ENCODE measurements at places on chromosomes 6 and 20.

- no peak for DNase-seq
These were observed 295.0 kb upstream of the PRDM1 start for GRCh38 chr6:105791179-105791578.

DNA sequence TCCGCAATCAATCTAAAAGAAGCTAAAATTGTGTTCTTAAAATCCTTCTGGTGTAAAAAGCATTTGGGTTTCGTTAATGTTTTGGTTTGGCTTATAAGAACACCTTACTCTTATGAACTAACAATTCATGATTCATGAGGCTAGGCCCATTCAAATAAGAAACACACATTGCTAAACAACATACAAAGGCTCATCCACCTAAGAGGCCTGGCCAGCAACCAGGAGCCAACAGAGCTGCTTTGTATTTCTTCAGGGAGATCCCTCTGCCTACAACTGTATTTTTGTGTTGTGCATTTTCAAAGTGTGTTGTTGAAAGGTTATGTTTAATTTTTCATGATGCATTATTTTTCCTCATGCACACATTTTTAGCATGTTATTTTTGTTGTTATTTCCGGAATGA lies 98.6 kb downstream of the PTPRK start:
- no peak for DNase-seq

GRCh38 chr6:113529196-113529595 lies 327.9 kb upstream of the MARCKS start:
- no peak for DNase-seq

- DNase-seq, result no peak
These were observed 1.7 kb upstream of the ADGRF5 start for GRCh38 chr6:46923476-46923875.

DNA sequence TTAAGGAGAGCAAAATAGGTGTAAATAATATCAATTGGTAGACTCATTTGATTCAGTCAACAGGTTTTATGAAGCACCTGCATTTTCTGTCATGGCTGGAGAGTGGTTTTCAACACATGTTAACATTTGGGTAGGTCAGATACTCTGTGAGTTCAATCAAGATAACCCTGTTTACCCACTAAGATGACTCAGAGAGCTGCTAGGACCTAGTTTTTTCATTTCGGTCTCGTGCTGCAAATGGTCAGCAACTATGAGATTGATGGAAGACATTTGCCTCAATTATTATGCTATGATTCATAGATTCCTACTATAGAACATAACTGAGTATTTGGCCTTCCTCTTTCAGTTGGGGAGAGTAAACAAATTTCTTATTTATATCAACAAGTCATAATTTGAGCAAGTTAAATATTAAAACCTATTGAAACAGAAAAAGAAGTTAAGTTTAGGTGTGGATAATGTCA lies 391.4 kb upstream of the CITED2 start:
- no peak for DNase-seq

GRCh38 chr20:64241061-64241460 lies 14.5 kb upstream of the PCMTD2 start:
- DNase-seq, result no peak

DNA sequence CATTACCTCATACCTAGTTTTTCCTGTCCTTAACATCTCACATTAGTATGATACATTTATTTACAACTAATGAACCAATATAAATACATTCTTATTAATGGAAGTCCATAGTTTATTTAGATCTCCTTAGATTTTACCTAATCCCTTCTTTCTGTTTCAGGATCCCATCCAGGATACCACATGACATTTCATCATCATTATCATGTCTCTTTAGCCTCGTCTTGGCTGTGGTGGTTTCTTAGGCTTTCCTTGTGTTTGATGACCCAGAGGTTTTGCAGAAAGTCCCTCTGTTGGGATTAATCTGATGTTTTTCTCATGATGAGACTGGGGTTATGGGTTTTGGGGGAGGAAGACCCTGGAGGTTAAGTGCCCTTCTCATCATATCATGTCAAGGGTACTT lies 89.3 kb upstream of the IYD start:
- no peak for DNase-seq

- no peak for DNase-seq
These were observed 84.6 kb upstream of the F13A1 start for GRCh38 chr6:6405031-6405430.

DNA sequence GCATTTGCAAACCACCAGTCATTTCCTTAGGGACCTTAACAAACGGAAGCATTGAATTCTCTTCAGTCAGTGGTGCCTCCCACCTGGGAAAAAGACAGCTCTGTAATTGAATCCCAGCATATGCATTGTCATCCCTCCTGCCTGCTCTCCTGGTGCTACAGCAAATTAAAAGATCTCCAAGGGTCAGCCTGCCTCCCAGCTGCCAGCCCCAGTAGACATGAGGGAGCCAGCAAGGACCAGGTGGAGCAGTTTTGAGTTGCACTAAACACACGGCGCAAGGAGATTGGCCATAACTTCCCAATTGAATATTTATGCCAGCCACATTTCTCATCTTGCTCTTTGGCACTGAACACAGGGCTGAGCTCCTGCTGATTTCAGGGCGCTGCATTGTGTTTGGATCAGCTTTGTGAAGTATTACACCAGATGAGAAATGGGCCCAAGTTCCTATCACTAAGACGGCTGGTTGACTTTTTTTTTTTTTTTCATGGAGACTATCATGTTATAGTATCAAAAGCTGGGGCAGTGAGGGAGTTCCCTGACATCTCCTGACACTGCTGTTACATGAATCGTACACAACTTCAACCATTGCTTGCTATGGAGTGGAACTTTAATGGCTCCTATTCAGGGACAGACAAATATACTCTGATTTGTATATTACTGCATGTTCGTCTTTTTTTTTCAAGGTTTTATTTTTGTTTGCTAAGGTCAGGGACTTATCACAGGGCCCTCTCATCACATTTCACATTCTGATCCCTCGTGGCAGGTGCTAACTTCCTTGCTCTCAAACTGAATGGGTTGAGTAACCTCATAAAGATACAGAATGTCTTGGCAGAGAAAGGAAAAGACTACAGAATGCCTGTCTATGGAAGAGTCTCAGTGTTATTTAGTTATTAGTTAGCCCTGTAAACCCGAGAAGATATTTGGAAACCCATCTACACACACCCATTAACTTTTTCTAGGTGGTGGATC lies 191.1 kb downstream of the EYA4 start:
- peak; percentile 33 for DNase-seq

- DNase-seq, result peak; percentile 47
These were observed 51.8 kb downstream of the SLC35B3 start for GRCh38 chr6:8383584-8383983.

- DNase-seq, result no peak
These were observed 1008.3 kb downstream of the KIF16B start for GRCh38 chr20:15564981-15565380.

- no peak for DNase-seq
These were observed 41.7 kb upstream of the EMILIN3 start for GRCh38 chr20:41408156-41408794.

GRCh38 chr20:10543480-10543879 lies 108.4 kb downstream of the SLX4IP start:
- no peak for DNase-seq

DNA sequence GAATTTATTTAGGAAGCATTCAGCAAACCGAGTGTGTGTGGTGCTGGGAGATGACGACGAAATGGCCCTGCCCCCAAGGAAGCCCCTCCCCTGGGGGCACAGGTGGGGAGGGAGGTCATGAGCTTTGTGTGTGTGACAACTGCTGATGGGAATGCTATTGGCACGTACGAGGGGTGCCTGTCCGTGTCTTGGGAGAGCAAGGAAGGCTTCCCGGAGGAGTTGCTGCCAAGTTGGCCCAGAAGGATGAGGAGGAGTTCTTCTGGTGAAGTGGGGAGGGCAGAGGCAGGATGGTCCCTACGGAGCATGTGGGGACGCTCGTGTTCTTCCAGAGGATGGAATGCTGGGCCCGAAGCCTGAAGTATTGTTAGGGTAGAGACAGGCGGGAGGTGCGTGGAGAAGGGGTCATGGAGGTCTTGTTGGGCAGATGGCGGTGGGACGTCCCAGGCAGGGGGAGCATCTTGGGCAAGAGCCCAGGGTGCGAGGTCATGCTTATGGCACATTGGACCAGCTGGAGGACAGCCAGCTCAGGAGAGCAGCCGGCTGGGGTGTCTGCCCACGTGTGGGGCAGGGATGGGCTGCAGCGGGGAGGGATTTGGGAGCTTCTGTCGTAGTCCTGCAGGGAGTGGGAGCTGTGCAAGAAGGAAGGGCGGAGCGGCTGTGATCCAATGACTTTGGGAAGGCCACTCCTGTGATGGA lies 46.1 kb downstream of the SYNJ2 start:
- DNase-seq, result no peak

DNA sequence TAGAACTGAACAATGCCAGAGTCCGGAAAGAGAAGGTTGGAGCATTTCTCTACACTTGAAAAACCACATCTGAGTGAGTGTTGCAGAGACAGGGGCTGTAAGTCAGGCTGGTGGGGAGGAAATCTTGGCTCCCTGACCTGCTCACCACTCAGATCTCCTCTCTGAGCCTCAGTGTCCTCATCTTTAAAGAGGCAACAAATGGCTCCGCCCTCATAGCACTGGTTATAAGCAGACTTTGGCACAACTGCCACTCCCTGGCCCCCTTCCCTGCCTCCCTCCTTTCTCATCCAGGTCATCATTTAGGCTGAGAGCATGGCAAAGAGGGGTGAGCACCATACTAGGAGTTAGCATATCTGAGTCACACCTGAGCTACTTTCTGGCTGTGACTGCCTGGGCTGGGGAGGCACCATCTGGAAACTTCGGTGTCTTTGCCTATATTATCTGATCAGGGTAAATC lies 10.6 kb downstream of the SIRPG start:
- no peak for DNase-seq

DNA sequence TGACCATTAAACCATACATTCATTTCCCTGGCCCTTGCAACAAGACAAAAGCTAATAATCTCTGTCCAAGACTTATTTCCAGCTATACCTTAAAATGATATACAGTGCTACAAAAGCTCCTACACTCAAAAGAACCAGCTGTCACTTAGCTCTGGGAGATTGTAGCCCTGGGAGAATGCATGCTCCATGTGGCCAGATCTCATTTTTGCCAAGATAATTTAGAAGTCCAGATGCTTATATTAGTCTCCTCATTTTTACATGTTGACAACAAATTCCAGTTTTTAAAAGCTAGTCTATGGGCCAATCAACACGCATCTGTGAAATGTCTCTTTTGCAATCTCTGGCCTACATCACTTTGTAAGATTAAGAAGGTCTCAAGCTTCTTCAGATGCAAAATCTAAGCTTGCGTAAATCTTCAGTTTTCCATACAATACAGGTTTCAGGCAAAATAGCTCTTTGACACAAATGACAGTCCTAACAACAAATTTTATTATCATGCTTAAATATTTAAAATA lies 27.1 kb downstream of the TASP1 start:
- DNase-seq, result no peak

- DNase-seq, result no peak
These were observed 6.3 kb upstream of the MROH8 start for GRCh38 chr20:37185686-37186085.

DNA sequence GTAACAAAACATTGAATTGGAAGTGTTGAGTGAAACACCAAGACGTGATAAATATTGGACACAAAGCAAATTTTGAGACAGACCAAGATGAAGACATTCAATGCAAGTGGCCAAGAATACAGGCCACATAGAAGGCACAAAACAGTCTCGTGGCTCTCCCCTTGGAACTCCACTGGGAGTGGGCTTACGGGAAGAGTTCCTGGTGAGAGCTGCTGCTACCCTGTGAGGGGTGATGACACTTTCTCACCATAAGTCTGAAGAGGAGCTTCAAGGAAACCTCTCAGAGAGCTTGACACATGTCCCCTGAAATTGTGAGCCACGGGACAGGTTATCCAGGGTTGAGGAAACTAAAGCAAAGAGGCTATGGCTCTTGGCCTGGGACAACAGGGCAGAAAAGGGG lies 48.6 kb upstream of the SLC22A16 start:
- DNase-seq, result no peak

DNA sequence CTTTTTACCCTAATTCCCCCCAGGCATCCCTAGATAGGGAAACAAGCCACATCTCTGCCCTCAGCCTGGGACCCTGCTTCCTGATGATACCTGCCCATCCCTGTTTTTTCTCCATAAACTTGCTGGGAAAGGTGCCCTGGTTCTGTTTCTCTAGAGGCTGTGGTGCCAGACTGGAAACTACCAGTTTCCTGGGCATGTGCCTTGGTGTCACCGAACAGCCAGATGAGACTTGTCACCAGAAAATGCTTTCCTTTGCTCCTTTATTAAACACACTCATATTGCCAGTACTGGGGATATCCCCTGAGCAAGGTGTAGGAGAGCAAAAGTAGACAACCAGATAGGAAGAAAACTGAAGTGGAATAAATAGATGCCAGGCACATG lies 16.8 kb downstream of the SRSF3 start:
- no peak for DNase-seq

DNA sequence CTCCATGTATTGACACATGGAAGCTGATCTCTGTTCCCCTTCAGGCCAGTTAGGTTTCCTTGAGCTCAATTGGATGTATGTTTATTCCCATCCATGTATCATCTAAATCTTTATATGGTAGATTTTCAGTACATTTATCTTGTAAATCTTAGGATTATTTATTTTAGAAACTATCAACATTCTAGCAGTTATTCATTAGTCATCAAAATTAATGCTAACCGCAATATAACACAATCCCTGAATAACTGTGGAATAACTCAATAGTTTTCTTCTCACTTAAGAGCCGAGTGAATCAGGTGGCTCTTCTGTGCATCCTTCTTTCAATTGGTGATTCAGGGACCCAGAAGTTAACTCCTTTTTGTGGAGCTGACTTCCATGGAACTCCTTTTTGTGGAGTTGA lies 15.5 kb upstream of the TBX18 start:
- no peak for DNase-seq

DNA sequence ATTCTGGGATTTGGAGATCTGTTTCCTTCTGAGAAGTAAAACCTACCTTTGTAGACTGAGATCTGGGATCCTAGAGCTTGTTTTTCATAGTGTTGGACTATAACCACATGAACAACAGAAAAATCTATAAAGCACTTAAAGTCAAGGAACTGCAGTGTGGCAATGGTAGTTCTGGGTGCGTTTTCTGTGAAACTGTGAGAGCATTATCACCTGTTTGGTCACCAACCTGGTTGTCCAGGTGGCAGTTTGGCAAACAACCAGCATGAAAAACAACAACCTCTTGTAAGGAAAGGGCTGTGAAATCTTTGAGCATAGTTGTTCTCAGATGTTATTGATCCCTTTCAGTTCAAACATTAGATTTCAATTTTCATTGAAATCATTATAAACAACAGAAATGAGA lies 215.8 kb upstream of the CITED2 start:
- DNase-seq, result no peak

DNA sequence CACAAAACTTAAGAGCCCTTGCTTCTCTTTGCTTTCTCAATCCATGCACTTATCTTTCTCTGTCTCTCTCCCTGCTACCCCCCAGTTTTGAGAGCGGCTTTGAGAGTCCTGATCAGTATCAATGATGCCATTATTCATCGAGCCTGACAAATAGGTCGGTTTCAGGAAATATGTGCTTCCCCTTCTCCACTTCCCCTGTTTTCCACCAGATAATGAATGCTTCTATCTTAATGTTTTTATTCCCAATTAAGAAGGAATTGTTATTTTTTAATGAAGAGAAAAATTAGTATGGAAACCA lies 117.7 kb downstream of the KIF13A start:
- no peak for DNase-seq

- no peak for DNase-seq
These were observed 24.0 kb downstream of the HBS1L start for GRCh38 chr6:135030532-135031178.
